ENCODE measurements at places on chromosomes 16 and 17.
A peak's percentile ranks its signal among the peaks of the same experiment; 100 is the strongest.

GRCh38 chr17:69314246-69315065 lies 12.5 kb downstream of the ABCA5 start:
- no peak for DNase-seq

DNA sequence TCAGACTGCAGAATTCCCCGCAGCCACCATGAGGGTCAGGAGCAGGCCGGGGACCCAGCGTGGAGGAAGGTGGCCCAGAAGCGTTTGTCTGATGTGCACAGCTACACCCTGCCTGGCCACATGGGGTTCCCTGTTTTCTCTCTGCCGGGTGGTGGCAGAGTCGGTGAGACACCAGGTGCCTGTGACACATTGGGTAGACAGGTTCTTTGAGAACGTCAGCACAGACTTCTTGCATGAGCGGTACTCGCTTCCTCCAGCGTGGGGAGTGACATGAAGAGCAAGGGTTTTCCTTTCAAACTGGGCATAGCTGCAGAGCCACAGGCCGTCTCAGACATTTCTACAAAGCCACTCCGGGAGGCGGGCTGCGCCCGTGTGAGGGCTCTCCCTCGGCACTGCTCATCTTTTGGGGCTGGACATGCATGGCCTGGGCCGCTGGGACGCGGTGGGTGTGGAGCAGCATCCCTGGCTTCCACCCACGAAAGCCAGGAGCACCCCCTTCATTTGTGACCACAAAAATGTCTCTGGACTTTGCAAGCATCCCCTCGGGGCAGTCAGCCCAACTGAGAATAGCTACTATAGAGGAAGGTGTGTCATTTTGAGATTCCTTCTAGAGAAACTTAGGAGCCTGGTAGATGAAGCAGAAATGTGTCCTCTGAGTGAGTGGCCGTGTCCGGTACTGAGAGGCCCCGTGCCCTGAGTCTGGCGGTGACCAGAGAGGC lies 26.0 kb downstream of the NME3 start:
- no peak for DNase-seq

GRCh38 chr17:78585006-78585630 lies 7.9 kb upstream of the DNAH17 start:
- DNase-seq, result no peak

- peak; percentile 26 for DNase-seq
Measured at GRCh38 chr16:4111748-4112696, 4.2 kb downstream of the ADCY9 start.

GRCh38 chr16:84476401-84476800 lies 28.1 kb downstream of the MEAK7 start:
- no peak for DNase-seq

DNA sequence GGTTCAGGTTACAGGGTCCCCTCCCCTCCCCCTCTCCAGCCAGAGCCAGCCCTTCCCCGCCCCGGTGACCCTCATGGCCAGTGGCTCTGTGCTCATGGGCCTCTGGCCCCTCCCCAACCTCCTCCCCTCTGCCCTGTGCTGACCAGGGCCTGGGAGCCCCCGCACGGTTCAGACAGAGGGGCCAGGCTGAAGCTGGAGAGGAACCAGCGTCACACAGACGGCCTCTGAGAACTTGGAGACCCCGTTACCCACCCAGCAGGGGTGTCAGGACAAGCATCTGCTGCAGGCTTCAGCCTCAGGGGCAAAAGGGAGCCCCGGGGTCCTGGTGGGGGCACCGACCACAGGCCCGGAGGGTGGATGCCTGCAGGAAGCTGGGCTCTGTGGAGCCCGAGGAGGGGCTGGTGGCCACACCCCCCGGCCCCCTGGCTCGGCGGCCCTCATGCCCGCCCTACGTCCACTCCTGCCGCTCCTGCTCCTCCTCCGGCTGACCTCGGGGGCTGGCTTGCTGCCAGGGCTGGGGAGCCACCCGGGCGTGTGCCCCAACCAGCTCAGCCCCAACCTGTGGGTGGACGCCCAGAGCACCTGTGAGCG lies at the start of gene WFIKKN1:
TSS of gene WFIKKN1 (plus strand) at position 171 of the 591 bp plus-strand sequence. CDS start at position 440, 269 bp downstream.
- DNase-seq, result peak; percentile 58

DNA sequence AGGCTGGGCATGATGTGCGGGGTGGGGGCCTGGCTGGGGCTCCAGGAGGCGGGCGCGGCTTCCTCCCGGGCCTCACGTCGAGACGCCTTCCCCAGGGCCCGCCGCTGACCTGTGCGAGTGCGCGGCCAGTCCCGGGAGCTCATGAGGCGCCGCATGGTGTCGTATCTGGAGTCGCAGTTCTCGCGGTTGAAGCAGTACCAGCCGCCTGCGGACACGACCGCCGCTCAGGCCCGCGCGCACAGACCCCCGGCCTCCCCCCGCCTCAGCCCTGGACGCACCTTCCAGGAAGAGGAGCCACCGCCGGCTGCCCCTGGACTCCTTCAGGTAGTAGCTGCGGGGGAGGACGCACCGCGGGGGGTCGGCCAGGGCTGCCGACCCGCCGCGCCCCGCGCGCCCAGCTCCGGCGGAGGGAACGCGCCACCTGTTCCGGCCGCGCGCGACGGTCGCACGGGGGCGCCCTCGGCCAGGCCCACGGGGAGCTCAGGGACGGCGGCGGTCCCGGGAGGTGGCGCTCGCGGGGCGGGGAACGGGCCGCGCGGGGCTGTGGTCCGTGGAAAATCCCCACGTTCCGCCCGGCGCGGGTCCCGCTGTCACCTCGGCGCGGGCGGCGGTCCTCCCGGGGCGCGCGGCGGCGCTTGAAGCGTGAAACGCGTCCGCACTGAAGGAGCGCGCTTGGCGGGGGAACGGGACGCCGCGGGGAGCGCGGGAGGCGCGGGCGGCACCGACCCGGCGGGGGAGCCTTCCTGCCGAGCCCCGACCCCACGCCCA lies 1.4 kb downstream of the NOTUM start:
- peak; percentile 84 for DNase-seq

DNA sequence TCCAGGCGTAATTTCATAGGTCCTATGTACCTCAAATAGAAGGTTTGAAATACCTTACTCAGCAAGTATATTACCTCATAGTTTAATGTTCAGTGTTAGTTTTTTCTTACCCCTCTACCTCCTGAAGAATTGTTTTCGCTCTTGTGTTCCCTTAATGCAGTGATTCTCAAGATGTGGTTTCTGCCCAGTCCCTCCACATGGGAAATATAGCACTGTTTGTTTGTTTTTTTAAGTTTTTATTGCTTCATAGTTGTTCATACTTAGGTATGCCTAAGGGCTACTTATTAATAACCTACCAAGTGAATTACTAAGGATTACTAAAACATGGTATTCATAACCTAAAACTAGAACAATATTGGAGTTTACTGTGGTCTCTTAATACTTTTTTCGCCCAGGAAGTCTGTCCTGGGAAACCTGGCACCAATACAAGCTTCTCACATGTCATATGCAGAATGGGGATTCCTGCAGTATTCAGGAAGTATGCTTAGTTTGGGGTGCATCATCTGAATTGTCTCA lies 5.0 kb downstream of the RSPRY1 start:
- DNase-seq, result peak; percentile 0

DNA sequence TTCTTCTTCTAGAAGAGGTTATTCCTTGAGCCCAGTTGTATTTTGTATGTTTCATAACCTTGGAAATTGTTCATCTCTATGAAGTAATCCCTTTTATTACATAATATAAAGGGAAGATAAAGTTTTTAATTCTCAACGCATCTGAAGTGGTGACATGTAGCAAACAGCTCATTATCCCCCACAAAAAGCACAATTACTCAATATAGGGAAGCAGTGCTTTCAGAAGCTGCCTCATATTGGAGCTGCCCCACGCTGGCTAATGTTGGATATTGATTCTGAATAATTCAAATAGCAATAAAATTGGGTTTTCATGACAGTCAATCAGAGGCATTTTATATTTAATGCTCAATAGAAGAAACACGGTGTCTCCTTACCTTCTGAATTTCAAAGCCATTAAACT lies 604.3 kb upstream of the RBFOX1 start:
- no peak for DNase-seq

- DNase-seq, result no peak
Measured at GRCh38 chr17:6755281-6755680, 565 bp upstream of the XAF1 start.

GRCh38 chr16:46915483-46916025 lies 31.4 kb downstream of the GPT2 start:
- DNase-seq, result no peak

GRCh38 chr17:11242411-11242810 lies 1.4 kb downstream of the SHISA6 start:
- no peak for DNase-seq

DNA sequence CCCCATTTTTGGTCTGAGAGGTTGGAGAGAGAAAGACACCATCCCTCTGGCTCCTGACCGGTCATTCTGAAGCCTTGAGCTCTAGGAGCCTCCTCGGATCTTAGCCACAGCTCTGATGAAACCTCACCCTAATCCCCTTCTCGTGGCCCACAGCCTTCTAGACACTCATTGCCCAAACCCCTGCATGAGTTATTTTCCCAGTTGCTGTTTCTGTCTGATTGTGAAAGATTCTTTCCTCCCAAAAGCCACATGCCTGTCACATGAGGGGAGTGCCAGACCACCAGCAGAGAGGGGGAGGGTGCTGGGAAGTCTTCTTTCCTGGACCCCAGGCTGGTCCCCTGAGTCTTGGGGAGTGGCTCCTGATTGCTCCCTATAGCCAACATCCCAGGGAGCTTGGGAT lies 17.6 kb upstream of the ABR start:
- no peak for DNase-seq

- DNase-seq, result no peak
Measured at GRCh38 chr17:73424571-73424970, 112.8 kb upstream of the CDC42EP4 start.

DNA sequence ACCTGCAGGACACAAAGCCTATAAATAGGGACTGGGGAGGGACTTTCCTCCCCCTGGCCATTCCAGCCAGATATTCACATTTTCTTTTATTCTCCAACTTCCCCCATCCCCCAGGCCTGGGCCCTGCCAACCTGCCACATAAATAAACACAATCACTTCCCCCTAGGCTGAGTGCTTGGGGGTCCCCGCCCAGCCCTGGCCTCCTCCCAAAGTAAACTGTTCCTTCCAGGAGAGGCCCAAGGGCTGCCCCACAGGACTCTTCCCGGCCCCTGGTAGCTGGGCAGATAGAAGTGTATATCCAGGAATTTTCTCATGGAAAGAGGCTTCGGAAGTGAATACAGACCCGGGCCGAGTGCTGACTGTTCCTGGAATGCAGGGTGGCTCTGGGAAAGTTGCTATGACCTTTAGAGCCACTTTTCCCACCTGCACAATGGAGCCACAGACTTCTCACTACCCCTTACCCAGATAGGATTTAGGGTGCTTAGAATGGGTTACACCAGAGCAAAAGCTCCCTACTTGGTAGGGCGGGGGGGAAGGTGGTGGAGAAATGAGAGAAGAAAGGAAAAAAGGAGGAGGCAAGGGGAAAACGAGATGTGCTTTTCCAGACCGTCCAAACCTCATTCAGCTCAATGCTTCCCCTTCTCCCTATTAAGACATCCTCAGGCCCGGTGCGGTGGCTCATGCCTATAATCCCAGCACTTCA lies 8.5 kb downstream of the CSF3 start:
- peak; percentile 81 for DNase-seq

DNA sequence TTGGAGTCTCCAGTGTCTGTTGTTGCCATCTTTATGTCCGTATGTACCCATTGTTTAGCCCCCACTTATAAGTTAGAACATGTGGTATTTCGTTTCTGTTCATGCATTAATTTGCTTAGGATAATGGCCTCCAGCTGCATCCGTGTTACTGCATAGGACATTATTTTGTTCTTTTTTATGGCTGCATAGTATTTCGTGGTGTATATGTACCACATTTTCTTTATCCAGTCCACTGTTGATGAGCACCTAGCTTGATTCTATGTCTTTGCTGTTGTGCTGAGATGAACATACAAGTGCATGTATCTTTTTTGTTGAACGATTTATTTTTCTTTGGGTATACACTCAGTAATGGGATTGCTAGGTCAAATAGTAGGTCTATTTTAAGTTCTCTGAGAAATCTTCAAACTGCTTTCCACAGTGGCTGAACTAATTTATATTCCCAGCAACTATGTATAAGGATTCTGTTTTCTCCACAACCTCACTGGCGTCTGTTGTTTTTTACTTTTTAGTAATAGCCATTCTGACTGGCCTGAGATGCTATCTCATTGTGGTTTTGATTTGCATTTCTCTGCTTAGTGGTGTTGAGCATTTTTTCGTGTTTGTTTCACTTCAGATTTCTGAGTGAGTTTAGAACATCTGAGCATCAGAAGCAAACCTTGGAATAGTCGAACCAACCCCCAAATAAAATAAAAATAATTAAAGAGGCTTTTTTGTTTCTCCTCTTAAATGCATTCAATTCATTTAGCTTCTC lies 304.7 kb downstream of the ZFHX3 start:
- DNase-seq, result no peak

- DNase-seq, result no peak
Measured at GRCh38 chr17:10062691-10063385, 135.6 kb downstream of the GAS7 start.

- no peak for DNase-seq
Measured at GRCh38 chr16:83973581-83974385, 5.7 kb downstream of the NECAB2 start.

- no peak for DNase-seq
Measured at GRCh38 chr17:28493460-28493859, 12.7 kb upstream of the FOXN1 start.
